ENCODE measurements at places on chromosomes 5 and 9.

- no peak for DNase-seq
Observed at GRCh38 chr9:97596906-97597305, 36.3 kb downstream of the TSTD2 start.

DNA sequence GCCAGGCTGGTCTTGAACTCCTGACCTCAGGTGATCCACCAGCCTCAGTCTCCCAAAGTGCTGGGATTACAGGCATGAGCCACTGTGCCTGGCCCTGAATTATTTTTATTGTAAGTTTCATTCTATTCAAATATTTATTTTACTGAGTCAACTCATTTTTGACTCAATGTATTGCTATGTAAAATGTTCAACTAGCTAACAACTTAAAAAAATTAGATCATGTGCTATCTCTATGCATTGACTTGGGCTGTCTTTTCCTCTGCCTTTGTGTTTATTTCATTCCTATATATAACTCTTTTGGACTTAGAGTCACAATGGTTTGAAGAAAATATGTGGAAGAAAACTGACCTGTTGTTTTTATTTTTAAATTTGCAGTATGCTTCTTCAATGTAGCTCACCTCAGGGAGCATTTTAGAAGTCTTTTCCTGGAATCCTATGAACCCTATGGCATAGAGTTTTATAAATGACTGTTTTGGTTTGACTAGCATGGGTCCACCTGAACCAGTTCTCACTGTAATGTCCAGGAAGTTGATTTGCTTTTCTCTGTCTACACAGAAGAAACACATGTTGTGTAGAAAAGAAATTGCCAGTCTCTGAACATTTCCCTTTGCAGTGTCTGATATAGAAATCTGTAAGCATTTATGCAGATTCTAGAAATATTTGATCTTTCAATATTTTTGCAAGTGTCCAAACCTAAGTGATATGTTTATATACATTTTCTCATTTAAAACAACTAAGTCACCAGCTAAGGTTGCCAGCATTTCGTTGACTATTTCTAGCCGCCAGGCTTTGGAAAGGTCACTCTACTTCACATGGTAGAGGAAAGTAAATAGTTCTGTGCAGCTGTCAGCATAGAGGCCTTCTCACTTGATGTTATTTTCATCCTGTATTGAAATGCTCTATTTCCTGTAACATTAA is 138.8 kb downstream of the PCSK1 start:
- DNase-seq: no peak

GRCh38 chr9:15831384-15831783 is 278.5 kb downstream of the CCDC171 start:
- no peak for DNase-seq

DNA sequence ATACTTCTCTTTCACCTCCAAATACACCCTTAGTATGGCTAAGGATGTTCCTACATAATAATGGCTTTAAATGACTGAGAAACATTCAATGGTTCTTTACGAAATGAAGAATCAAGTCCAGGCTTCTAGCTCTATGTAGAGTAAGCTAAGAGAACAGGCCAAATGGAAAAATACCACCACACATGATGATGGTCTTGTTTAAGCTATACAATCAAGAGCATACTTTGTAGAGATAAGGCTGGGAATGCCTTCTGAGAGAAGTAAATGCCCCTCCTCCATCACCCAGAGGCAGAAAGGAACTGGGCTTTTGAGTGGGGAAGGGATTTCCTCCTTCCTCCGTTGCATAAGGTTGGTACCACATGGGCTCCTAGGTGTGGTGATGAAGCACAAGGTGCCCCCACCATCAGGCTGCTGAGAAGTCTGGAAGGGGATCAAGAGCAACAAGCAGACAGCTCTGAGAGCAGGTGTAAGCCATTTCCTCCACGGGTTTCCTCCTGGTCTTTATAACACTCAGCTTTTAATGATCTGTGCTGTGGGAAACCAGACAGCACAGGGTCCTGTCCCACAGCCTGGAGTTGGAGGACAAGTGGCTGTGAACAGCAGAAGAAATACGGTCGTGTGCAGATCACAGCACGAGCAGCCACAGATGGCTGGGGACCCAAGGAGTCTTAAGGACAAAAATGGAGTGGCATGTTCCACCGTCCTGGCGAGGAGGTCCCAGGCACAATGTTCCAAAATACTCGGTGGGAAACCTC is 396.9 kb downstream of the CTNND2 start:
- DNase-seq: no peak
